LHCN-M2 (cell line): ENCODE measurements at places on chromosomes 7 and 10.

- peak; percentile 36 for DNase-seq
Observed at GRCh38 chr10:10872764-10873163, 144.9 kb upstream of the CELF2 start.

DNA sequence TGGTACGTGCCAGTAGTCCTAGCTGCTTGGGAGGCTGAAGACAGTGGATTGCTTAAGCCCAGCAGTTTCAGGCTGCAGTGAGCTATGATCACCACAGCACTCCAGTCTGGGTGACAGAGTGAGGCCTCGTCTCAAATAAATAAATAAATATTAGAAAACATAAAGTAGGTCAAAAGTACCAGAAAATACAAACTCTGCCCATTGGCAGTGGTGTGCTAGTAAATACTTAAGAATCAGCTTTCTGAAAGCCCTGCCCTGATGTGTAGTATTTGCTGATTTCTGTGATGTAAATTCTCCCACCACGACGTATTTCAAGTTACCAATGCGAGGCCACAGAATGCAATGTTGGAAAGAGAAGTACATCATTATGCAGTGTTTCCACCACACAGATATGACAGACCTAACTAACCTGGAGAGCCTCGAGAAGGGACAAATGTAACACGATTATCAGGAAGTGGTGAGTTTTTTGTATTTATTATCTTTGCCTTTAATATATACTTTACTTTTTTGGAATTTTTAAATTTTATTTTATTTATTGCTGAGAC, 11.8 kb upstream of the MAP3K8 start:
- no peak for DNase-seq

DNA sequence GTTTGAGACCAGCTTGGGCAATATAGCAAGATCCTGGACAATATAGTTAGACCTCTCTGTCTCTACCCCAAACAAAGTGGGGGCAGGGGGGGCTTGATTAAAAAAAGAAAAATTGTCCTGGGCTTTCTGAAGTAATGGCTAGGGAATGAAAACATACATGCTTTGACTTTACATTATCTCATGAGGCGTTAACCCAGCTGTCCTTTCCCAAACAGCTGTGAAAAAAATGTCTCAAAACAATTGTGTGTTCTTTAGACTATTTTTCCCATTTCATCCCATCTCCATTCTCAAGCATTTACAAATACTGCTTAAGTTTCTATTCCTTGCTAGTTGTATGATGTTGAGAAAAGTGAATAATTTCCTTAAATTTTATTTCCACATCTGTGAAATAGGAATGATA, 27.0 kb upstream of the CDK13 start:
- DNase-seq: peak; percentile 72

DNA sequence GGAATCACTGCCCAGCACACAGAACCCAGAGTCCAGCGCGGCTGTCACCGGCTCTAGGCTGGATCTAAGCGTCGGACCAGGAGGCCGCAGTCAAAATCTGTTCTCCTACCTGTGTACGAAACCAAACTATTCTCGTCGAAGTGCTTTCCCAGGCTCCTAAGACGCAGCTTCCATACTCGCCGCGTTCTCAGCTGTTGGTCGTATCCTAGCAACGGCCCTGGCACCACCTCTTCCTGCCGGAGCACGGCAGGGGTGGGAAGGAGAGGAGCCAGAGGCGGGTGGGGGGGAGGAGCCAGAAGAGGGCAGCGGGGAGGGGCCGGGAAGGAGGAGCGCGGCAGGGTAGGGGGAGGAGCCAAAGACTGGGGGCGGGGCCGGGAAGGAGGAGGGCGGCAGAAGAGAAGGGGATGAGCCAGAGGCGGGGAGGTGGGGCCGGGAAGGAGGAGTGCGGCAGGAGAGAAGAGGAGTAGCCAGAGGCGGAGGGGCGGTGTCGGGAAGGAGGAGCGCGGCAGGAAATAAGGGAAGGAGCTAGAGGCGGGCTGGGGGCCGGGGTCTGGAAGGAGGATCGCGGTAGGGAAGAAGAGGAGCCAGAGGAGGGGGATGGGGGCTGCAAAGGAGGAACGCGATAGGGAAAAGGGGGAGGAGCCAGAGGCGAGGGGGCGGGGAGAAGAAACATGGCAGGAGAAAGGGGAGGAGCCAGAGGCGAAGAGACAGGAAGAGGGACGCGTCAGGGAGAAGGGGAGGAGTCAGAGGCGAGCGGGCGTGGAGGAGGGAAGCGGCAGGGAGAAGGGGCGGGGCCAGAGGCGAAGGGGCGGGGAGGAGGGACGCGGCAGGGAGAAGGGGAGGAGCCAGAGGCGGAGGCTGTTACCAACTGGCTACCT, at the start of gene IQUB:
IQUB (minus strand) TSS at position 213 of the 878 bp plus-strand sequence. CDS start 22,255 bp downstream, outside the sequence.
- peak; percentile 97 for DNase-seq

DNA sequence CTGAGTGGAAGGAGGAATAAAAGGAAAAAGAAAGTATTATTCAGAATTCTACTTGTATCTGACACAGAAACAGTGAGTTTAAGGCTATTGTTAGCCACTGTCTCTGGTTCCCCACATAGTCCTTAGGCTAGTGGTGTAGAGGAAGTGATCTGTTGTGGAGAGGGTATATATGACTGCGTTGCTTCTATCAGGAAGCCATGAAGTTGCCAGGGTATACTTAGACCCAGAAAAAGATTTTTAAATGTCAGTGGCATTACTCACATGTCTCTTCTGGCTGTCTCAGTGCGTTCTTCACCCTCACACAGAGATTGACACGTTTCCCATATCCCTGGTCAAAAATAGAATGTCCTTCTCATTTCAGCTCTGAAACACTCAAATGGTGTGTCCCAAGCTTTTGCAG, 72.7 kb downstream of the SEM1 start:
- no peak for DNase-seq

- DNase-seq: no peak
Observed at GRCh38 chr7:50409856-50410745, 40.0 kb downstream of the FIGNL1 start.
